Activated naive CD4-positive, alpha-beta T cell (primary cell): ENCODE measurements at places on chromosomes 7 and 10.

DNA sequence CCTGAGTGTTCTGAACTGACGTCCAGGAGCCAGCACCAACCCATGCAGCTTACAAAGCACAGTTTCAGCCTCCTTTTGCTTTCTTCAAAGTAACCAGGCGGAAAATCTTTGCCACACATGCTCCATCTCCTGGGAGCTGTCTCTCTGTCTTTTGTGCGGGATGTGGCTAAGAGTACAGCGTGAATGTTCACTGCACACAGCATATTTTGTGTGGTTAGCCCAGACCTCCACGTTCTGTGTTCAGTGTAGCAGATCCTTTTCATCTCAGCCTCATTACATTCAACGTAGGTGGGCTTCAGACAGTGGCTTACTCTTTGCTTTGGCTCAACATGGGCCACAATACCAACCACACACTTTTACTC is 200.8 kb downstream of the TNS3 start:
- no peak for DNase-seq

GRCh38 chr7:107210400-107210799 is 41.6 kb downstream of the HBP1 start:
- no peak for DNase-seq

GRCh38 chr7:42690794-42691639 is 220.9 kb downstream of the C7orf25 start:
- no peak for DNase-seq

- no peak for DNase-seq
These were observed 128.4 kb upstream of the SMIM30 start for GRCh38 chr7:113246738-113247137.

DNA sequence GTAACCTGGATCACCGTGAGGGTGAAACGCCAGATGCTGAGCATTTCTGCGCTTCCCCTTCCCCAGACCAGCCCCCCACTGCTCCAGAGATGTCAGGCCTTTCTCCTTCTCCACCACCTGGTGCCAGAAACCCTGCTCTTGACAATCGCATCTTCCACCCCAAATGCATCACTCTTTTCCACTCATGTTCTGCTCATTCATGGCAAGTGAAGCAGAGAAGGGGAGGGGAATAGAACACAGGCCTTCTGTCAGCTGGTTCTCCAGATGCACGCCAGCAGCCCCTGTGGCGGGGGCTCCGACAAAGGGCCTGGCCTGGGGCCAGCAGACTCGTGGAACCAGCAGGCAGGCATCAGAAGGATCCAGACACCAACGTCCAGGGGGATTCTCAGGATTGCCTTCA is 68.5 kb upstream of the SVIL start:
- DNase-seq = no peak

DNA sequence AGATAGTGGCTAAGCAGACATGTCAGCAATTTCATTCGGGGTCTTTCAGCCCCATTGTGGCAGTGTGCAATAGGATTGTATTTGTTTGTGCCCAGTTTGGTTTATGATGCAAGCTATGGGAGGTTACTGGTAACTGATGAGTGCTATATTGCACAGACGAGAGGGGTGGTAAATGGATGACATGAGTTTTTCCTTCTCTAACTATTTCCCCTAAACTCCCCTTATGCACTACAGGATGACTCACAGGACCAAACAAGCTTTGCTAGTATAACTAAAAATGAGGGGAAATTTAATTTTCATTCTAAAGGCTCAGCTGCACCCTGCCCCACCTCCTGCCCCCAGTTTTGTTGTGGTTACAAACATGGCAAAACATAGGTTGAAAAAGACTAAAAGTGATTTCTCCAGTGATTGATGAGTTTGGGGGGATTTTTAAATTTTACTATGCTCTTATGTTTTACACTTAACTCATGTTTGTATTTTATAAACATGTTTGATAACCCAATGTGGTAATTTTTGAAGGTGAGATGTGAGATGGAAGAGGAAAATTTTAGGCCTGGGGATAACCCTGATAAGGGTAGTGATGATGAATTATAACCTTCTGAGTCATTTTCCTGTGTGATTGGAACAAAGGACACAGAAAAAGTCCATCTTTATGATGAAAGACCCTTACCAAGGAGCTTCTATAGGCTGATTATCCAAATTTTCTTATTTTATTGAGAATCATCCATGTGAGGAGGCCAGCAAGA is 60.8 kb upstream of the NAMPT start:
- no peak for DNase-seq

DNA sequence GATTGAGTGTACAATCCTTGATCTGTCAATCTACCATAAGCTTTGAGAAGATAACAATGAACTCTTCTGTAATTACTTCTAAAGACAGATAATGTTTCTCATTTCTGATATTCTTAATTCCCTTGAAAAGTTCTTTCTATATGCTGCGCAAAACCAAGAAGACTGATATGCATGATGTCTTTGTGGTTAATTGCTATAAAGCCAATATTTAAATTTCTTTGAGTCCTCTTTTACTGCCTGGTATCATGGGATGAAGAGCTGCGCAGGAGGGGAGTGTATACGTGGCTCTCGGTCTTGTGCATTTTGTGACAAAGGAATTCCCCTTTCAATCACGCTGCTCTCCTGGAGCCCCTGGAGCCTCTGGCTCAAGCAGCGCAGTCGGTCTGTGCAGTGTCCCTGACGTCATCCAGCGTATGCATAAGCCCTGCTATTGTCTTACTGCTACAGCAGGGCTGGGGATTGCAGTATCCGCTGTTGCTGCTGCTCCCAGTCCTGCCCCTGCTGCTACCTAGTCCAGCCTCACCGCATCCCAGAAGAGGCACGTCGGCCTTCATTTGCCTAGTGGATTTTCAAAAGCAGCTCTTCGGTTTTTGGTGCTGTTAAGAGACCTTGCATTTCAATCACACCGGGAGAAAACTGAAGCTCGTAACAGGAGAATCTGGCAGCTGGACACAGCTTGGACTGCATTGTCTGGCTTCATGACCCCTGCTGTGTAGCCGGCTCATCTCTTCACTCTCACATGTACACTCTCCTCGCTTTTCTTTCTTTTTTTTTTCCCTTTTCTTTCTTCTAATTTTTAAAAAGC is 66.7 kb downstream of the ST7 start:
- DNase-seq = no peak

DNA sequence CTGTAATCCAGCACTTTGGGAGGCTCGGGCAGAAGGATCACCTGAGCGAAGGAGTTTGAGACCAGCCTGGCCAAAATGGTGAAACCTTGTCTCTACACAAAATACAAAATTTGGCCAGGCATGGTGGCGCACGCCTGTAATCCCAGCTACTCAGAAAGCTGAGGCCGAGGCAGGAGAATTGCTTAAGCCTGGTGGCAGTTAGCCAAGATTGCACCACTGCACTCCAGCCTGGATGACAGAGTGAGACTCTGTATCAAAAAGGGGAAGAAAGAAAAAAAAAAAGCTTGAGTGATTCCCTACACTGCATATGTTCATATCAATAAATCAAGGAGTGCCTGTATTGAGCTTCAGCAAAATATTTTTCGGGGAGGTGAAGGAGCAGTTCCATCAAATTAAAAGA is 45.8 kb upstream of the SRRM3 start:
- DNase-seq = no peak

GRCh38 chr10:118266098-118266748 is 75.9 kb downstream of the FAM204A start:
- DNase-seq = no peak

GRCh38 chr10:44363716-44364115 is 21.2 kb downstream of the CXCL12 start:
- DNase-seq = no peak

- no peak for DNase-seq
These were observed 70.8 kb downstream of the OAT start for GRCh38 chr10:124347956-124348355.

GRCh38 chr10:1706711-1707110 is 30.6 kb downstream of the ADARB2 start:
- DNase-seq = no peak

DNA sequence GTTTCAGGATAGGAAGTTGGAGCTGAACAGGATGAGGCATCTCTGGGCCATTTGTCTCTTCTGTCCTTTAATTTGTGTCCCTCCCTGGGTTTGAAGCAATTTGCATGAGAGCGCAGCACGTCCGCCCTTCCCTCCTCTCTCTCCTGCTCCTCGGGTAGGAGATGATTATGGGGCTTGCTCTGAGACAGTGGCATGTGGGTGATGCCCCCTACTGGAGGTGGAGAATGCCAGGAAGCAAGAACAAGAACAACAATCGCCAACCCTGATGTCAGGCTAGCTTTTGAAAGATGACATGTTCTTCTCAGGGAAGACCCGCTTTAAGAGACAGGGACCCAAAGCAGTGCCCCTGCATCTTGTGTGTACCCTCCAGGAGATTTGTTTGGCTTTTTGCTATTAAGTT is 63.9 kb upstream of the LOXL4 start:
- no peak for DNase-seq

DNA sequence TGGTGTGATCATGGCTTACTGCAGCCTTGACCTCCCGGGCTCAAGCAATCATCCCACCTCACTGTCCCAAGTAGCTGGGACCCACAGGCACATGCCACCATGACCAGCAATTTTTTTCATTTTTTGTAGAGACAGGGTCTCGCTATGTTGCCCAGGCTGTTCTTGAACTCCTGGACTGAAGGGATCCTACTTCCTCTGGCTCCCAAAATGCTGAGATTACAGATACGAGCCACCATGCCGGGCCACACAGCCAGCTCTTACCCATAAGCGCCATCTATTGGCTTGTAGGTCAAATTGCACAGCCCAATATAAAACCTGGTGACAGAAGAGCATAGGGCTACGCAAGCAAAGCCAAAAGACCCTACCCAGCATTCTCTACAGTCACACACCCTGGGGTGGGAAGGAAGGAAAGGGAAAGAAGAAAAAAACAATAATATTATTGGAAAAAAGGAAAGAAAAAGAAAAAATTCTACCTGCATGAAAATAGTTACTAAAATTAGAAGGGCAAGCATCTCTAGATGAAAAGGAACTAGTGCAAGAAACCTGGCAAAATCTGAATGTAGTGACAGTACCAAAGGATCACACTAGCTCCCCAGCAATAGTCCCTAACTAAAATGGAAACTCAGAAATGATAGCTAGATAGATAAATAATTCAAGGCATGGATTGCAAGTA is 29.4 kb upstream of the AMPH start:
- no peak for DNase-seq

- DNase-seq = no peak
These were observed 263.7 kb upstream of the PPP2R2D start for GRCh38 chr10:131636841-131637724.

DNA sequence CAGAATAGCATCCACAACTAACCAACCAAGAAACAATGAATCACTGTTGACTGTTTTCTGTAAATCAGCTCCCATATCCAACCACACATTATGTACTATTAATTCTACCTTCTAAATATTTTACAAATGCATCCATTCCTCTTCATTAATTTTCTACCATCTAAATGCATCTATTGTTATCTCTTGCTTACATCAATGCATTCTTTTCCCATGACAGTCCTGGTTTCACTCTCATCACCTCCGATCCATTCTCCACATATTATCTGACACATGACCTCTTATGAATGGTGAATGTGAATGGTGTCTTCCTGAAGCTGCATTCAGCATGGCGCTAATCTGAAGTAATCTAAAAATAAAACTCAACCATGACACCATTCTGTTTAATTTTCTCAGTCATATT is 153.8 kb upstream of the CALCR start:
- DNase-seq = no peak

DNA sequence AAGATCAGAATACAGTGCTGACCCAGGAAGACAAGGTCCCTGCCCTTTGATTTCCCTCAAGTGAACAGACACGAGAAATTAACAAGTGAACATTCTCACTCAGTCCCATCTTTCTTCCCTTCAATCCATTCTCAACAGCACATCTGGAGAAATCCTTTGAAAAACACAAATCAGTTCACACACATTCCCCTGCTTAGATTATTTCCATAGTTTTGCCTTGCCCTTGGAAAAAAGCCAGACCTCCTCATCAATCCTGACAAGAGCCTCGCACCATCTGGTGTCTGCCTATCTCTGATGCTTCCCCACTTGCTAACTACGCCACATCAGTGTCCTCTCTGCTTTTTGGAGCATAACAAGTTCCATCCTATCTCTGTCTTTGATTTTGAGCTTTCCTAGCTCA is 94.4 kb upstream of the KIAA1217 start:
- DNase-seq = no peak

GRCh38 chr10:48456361-48456804 is 148.5 kb downstream of the ARHGAP22 start:
- DNase-seq = no peak

- DNase-seq = no peak
These were observed 85.4 kb upstream of the NPTX2 start for GRCh38 chr7:98531717-98532116.

DNA sequence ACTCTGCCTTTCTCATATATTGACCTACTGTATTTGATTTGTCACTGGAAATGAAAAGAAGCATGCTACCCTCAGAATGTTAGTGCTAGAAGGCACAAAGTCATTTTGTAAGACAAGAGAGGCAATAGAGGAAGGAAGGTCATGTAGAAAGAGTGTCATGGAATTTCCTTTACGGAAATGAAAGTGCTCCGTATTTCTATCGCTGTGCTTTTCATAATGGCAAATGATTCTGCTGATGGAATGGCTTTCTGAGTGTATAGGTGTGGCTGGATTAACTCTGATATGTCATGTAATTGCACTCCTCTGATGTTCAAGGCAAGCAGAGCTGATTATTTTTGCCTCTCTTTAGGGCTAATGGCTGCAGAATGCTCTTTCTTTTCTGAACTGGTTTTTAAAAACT is 15.5 kb upstream of the STEAP4 start:
- DNase-seq = no peak

DNA sequence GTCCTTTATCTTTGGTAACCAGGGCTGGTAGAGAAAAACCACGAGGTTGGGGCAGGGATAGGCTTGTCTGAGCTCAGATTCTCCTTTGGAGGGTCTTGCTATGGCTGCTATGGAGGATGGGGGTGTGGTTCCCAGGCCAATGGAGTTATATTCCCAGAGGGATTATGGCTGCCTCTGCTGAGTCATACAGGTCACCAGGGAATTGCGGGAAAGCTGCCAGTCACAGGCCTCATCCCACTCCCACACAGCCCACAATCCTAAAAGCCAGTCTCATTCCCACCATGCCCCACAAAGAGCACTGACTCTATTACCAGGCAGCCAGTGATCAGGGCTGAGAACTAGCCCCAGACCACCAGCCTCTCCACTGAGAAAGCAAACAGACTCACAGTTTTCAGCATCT is 316.6 kb upstream of the TMEM229A start:
- DNase-seq = no peak

GRCh38 chr10:112122827-112123226 is 60.7 kb downstream of the GPAM start:
- DNase-seq = no peak

- DNase-seq = no peak
These were observed 16.7 kb upstream of the CCDC3 start for GRCh38 chr10:13018171-13018570.

- no peak for DNase-seq
These were observed 295.3 kb downstream of the GRM8 start for GRCh38 chr7:126957443-126957842.

GRCh38 chr7:75613351-75613750 is 121.2 kb downstream of the SPDYE5 start:
- DNase-seq = no peak
